ENCODE measurements at places on chromosomes 3 and 15.

DNA sequence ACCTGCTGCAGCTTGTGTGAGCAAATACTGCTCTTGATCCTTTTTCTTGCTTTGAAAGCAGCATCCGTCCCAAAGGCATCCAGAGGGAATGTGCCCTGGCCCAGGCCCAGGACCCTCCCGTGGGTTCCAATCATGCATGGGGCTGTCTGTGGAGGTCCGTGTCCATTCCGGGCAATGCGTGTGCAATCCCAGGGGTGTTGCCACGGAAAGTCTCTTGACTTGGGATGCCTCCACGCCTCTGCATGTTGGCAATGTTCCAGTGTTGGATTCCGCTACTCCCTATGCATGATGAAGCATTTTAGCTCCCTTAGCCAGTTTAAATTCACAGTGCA is 105.7 kb downstream of the SNRPN start:
- DNase-seq, result no peak

GRCh38 chr15:90742087-90742486 is 24.9 kb downstream of the BLM start:
- DNase-seq, result no peak

DNA sequence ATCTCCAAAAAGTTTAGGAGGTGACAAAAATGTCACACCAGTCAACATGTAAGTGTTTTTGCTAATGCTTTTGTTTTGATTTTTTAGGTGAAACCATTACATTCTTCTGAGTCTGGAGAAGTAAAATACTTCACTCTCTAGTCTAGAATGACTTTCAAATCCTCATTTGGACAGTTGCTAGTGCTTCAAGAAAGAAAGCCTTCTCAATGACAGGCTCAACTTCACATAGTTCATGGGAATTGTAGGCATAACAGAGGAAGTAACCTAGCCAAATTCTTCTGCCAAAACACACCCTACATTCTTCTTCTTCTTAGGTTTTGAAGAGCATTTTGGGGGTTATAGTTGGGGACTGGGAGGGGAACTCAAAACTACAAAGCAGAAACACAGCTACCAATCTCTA is 29.4 kb upstream of the HEG1 start:
- DNase-seq, result no peak

DNA sequence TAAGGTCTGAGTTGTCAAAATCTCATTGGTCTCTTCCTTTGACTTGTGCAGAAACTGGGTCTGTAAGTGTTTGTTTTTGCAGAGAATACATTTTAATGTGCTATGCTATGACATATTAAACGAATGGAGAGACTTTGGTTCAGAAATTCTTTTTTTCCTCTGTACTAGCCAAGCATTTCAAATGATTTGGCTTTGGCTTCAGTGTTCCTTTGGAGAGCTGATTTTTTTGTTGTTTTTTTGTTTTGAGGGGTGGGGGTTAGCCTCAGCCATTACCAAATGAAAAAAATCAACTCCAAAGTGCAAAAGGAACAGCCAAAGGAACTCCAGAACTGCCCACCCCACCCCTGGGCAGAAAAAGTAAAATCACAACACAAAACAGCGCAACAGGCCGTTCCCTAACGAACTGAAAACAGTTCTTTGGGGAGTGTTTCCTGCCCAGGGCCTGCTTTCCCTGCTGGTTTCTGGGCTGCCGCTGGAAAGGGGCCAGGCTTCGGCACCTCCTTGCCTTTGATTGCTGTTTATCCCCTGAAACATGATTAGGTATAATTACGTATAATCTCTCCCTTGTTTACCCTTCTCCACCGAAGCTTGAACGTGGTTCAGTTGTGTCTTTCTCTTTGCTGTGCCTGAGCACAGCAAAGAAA is 57.6 kb upstream of the NEO1 start:
- DNase-seq, result no peak

GRCh38 chr3:184662187-184662586 is 49.7 kb downstream of the MAGEF1 start:
- no peak for DNase-seq

DNA sequence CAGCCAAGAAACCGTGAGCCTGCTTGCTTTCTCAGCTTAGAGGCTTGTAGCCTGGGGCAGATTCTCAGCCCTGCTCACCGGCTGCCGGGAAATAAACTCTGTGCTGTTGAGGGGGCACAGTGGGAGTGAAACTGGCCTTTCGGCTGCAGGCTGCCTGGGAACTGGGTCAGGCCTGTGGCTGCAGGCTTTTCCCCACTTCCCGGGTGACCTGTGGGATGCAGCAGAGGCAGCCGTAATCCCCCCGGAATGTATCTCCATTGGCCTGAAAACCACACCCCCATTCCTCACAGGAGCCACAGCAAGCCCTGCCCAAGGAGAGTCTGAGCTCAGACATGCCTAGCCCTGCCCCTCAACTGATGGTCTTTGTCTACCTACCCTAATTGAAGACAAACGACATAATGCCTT is 110.9 kb downstream of the STXBP5L start:
- no peak for DNase-seq

- DNase-seq, result no peak
These were observed 23.2 kb downstream of the SENP8 start for GRCh38 chr15:72141171-72142084.

- no peak for DNase-seq
These were observed 2.9 kb downstream of the ATP13A5 start for GRCh38 chr3:193375614-193376013.

DNA sequence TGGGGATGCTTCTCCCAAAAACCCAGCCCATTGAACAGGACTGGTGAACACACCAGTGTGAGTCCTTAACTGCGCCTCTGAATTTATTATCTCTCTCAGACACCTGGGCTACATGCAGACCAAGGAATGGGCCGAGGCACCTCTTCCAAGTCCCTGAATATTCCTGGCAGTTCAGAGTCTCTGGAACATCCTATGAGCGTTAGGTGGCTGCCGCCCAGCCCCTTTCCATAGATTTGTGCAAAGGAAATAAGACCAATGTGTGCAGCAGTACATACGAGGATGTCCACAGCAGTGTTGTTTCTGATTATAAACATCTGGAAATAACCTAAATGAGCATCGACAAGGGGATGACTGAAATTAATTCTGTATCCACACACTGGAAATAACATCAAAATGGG is 104.9 kb upstream of the RPL32 start:
- DNase-seq, result no peak

- DNase-seq, result no peak
These were observed 56.3 kb upstream of the FSTL1 start for GRCh38 chr3:120506828-120507774.

GRCh38 chr3:31724651-31725050 is 191.9 kb downstream of the STT3B start:
- no peak for DNase-seq

DNA sequence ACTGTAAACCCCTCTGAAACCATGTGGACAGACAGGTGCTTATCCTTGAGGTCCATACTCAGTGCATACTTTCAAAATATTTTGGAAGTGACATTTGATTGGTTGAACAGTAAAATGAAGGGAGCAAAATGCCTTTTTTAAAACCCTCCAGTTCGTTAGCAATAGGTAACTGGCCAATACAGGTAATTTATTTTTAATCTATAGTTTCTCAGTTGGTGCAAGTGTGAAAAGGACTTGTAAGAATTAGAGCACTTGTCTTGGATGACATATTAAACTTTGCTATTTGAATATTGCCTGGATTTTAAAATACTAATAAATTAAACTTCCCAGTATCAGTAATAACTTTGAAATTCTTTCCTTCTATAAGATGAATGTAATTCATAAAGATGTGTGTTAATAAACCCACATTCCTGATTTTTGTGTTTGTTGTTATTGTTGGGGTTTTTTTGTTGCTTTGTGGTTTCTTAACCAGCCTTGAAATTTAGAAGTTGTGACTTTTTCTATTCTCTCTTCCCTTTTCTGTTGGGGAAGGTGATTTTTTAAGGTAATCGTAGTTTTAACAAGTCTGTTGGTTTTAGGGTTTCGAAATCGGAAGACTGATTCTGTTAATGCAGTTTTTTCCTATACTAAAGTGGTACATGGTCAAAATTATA is 90.0 kb downstream of the STT3B start:
- DNase-seq, result no peak

DNA sequence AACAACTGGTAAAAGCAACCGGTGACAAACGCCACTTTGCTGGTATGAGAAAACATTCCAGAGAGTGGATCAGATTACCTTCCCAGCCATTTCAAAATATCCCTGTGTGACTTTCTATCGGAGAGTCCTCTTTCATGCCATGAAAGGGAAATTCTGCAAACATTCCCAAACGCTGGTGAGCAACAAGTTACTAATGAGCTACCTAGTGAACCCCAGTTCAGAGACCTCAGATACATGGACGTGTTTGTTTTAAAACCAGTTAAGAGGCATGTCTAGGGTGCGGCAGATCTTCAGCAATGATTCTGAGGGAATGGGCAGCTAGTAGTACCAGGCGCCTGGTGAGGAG is 418.2 kb upstream of the NR2F2 start:
- no peak for DNase-seq

GRCh38 chr15:92623435-92623834 is 32.1 kb downstream of the FAM174B start:
- no peak for DNase-seq

- no peak for DNase-seq
These were observed 33.8 kb downstream of the UBE2E2 start for GRCh38 chr3:23236890-23237289.

- no peak for DNase-seq
These were observed 44.5 kb downstream of the NANOGP8 start for GRCh38 chr15:35040339-35041255.

DNA sequence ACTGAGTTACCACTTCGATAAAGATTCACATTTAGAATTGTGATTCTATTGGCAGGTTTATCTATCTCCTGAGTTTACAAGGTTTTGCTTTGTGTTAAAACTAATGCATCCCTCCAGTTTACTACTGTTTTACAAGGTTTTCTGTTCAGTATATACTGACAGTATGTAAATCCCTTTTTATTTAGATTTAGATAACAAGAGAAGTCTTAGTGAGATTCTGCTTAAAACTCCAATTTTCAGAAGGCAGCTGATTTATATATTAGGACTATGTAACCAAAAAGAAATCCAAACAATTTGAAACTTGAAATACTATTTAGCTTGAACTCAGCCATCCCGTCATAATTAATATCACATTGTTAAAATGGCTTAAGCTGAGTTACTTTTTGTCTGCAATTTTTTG is 619.2 kb downstream of the NAALADL2 start:
- no peak for DNase-seq

DNA sequence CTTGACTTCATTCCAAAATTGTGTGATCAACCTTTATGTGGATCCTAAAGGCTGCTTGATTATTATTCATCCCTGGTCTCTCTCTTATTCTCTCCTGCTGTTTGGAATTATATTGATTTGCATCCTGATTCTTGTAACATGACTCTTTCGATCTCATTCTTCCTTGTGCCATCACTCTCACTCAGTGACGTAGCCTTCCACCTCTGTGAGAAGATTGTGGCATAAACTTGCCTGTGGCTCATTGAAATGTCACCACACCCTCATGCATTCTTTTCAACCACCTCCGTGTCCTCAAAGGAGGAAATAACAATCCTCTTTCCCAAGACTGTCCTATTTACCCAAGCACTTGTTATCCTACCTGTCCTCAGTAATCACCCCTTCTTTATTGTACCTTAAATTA is 41.3 kb upstream of the GCNT3 start:
- DNase-seq, result no peak

GRCh38 chr3:78497021-78497420 is 1270.8 kb downstream of the ROBO1 start:
- no peak for DNase-seq

DNA sequence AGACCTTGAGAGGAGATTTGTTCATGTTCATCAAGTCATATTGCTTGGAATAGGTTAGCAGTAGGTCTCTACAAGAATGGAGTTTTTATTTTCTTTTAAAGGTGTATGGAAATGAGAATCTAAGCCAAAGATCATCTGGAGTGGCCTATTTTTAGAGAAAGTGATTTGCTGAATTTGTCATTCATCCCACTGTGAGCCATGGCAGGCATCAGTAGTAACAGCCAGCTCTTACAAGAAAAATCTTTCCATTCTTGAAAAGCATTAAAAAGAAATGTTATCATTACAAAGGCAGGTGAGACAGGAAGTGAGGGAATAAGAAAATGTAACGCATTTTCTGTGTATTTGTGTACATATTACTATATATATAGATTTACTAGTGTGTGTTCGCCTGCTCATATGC is 29.6 kb downstream of the STAC start:
- no peak for DNase-seq

DNA sequence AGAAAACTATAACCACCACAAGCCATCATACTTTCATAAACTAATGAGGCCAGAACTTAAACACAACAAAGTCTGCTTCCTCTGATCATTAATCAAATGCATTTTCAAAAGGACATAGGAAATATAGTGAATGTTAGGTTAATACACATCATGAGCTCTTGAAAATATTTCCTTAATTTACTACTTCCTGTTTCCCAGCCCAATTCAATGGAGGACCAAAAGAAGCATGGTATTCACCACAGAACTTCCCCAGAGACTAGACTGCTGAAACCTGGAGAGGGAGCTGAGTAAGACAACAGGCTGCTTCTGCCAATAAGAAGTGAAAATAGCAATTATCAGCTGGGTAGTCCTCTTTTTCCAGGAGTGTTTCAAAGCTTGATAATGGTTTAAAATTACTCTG is 250.3 kb downstream of the ULK4 start:
- DNase-seq, result no peak

- no peak for DNase-seq
These were observed 13.5 kb upstream of the DAZL start for GRCh38 chr3:16618721-16619120.

DNA sequence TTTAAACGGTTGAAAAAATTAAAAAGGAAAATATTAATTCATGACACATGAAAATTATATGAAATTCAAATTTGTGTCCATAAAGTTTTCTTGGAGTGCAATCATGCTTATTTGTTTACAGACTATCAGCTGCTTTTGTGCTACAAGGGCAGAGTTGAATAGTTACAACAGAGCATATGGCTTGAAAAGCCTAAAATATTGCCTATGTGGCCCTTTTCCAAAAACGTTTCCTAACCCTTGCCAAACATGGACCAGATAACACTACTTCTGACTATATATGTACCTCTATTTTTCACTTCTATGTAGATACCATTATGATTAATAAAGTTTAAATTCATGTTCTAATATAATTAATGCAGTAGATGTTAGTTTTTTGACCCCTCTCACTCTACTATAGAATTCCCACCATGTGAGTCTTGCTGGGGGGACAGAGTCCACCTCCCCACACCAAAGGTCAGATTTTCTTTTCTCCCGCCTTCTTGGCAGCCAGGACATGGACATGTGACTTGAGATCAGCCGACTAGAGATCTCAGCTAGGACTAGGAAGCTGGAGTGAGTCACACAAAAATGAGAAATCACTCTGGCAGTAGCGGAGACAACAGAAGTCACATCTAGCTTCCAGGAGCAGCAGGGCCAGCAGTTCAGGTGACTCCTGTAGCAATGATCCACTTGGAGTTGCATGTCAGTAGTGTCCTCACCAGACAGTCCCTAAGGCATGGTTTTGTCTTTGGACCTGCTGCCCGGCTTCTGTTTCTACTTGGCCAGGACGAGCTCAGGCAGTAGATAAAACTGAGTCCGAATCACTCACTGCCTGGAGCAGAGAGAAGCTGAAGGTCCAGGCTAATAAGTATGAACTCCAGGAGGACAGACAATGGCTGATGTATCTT is 22.4 kb downstream of the CIAO2A start:
- DNase-seq, result no peak

GRCh38 chr3:181956122-181956521 is 244.4 kb downstream of the SOX2 start:
- no peak for DNase-seq

GRCh38 chr3:119731560-119732343 is 28.9 kb downstream of the CFAP91 start:
- DNase-seq, result no peak

GRCh38 chr3:141454906-141455602 is 31.8 kb upstream of the RASA2 start:
- no peak for DNase-seq

All from stimulated activated CD4-positive, alpha-beta T cell treated with anti-CD3 and anti-CD28 coated beads, Interleukin-1b, Interleukin-23, amount 100 ng/mL, for 24 hours (primary cell).